ENCODE measurements at places on chromosomes 1 and 21.

- DNase-seq, result no peak
These were observed 177.5 kb downstream of the DNM3 start for GRCh38 chr1:172018727-172019311.

DNA sequence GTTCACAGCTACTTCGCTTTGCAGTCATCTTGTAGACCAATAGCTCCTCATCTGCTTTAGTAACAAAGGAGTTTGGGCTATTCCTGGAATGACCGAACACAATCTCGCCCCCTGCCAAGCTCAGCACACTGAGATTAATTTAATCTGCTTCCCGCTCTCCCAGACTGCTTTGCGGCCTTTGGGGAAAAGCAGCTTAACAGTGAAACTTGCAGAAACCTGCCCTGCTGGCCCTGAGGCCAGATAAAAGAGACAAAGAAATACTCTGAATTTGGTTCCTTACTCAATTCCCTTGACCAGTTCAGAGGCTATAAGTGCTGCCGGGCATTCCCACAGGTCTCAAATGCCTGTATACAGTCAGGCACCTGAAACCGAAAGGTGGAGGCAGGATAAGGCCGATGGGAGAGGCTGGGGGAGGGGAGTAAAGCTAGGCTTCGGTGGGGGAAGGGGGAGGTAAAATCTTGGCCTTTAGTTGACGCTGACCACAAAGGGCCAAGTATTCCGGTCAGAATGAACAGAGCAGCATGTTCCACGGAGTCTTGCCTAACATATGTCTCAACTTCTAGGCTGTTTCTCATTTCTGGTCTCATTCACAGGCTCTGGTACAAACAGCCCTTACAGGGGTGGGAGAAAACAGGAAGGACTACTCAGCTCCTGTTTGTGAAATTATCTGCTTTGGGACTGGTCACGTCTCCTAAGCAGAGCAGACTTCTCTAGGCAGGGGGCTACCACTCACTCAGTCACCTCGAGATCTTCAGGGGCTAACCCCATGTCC, 17.7 kb upstream of the A3GALT2 start:
- no peak for DNase-seq

DNA sequence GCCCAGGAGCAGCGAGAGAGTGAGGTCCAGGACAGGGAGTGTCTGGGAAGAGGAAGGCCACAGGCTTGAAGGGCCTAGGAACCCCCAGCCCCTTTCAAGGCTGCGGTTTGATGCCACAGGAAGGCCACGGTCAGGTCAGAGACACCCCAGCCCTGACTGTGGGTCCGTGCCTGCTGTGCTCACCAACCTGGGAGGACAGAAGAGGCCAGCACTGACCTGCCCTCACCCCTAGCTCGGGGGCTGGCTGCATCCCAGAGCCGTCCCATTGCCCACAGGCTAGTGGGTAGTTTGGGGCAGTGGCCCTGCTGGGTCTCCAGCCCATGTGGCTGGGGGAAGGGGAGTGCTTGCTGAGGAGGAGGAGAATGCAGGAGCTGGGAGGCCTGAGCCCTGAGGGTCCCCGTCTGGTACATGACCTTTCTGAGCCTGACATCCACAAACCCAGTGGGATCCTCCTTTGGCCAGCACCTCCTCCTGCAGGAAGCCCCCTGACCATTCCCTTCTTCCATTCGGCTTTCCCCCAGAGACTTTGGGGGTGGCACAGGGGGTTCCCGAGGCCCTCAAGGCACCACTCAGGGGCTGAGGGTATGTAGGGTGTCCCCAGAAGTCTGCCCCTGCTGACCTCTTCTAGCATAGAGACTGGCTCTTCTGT, 54.3 kb downstream of the WNT9A start:
- no peak for DNase-seq

DNA sequence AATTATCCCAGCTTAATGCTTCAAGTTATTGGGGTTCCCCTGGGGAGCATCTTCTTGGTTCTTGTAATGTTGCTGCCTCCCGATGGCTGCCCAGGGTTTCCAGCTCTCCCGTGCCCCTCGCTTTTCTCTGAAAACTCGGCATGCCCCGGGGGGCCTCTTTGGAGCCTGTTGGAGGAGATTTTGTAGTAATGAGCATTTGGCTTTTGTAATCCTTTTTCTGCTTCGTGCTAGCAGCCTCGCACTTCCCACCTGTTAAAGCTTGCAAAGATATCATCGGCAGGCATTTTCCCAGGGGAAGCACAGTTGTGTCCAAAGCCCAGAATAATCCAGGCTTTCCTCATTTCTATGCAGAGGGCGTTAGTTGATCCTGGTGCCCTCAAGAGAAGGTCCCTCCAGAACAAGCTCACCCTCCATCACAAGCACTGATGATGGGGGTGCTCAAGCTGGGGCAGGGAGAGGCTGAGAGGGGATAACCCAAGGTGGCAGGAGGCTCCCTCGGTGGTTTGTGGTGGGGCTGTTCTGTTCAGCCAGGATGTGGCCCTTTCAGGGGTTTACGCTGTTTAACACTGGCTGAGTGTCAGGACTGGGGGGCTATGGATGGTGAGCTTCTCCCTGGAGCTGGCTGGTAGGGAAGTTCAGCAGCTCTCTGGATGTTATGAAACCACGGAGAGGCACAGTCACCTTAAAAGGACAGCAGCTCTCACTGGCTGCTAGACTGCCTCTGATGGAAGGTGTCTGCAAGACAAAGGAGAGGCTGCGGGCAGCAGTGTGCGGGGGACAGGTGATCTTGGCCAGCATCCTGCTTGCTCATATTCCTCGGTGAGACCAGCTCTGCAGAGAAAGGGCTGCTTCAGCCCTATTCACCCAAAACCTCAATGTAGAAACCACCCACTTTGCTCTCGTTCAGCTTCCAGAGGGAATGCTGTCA, 477.1 kb upstream of the VAMP3 start:
- DNase-seq, result no peak

DNA sequence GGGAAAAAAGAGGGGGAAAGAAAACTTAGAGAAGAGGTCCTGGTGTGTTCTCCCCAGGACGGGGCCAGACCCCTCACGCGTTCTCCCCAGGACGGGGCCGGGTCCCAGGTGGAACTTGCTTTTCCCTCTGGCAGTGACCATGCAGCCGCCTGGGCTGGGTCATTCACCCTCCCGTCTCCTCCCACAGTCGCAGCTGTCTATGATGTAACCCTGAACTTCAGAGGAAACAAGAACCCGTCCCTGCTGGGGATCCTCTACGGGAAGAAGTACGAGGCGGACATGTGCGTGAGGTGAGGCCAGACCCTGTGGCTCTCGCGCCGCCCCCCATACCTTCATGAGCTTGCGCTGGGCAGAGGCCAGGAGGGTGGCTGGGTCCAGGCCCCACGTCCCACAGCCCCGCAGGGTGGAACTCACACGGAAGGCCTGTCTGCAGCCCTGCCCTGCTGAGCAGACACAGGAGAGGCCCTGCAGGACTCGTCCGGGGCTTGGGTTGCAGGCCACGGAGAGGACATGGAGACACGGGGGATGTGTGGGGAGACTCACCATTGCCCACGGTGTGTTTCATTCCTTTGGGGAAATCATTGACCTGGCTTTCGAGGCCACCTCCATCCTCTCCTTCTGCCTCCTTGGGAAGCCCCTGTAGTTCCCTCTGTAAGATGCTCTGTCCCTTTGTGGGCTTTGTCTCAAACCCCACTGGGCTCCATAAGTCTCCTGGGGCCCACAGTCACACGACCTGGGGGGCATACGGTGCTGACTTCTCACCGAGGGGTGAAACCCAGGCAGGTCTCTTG, 40.7 kb upstream of the TRAPPC10 start:
- no peak for DNase-seq

DNA sequence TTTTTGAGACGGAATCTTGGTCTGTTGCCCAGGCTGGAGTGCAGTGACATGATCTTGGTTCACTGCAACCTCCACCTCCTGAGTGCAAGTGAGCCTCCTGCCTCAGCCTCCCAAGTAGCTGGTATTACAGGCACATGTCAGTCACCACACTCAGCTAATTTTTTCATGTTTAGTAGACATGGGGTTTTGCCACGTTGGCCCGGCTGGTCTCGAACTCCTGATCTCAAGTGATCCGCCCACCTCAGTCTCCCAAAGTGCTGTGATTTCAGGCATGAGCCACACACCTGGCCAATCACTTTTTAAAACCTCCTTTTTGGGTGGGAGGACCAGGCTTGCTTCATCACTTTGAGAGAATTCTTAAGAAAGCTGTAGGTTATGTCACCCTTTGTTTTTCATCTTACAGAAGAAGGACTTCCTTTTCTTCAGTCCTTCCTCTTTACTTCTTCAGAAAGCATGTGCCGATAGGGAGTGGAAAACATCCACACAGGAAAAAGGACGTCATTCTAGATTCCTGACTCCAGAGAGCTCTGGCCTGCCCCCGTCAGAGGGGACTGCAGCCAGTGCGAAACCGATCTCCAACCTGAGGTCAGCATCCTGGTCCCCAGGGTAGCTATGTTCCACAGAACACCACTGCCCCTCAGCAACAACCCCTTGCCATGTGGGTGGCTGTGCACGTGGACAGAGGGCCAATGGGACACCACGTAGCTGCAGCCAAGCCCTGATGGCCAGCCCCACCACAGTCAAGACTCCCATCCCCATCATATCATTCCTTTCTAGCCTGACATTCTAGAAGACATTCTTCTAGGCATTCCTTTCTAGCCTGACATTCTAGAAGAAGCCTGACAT, 21.9 kb downstream of the NCF2 start:
- no peak for DNase-seq

GRCh38 chr1:10592373-10592772, 117.6 kb downstream of the PEX14 start:
- no peak for DNase-seq

- no peak for DNase-seq
These were observed 67.3 kb downstream of the URB2 start for GRCh38 chr1:229693129-229693900.

- no peak for DNase-seq
These were observed 243.4 kb downstream of the RHOU start for GRCh38 chr1:228978484-228979324.

DNA sequence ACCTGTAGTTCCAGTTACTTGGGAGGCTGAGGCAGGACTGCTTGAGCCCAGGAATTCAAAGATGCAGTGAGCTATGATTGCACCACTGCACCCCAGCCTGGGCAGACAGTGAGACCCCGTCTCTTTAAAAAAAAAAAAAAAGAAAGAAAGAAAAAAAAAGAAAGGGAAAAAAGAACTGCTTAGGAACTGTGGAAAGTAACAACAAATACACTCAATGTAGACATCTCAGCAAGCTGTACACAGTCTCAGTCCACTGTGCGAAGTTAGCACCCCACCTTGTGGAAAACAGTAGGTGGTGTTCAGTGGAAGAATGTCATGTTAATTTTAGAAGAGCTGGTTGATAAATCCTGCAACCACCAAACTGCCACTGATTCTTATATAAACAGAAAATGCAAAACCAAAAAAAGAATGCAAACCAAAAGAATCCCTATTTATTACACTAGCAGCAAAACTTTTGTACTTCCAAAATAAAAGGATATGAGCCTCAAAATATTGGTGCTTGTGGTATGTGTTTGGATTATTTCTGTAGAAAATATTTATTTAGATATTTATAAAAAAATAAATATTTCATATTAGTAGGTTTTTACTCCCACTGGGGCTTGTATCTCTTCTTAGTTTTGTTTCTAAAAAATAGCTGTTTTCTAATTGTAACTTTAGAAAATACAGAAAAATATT, 31.1 kb downstream of the ALG14 start:
- no peak for DNase-seq

DNA sequence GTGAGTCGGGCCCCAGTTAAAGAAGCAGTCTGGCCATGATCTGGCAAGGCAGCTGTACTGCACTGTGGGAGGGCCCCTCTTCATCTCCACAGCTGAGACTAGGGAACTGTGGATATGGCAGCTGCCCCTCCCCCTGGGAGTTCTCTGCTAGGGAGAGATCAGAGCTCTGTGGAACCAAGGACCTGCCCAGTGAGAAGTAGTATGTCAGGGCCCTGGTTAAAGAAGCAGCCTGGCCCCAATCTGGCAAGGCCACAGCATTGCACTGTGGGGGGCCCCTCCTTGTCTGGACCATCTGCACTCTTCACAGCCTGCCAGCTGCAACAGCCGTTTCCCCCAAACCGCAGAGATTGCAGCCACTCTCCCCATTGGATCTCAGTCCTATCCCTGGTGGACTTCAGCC, 208.5 kb downstream of the DNAH14 start:
- DNase-seq, result no peak

- DNase-seq, result no peak
These were observed 95.6 kb upstream of the JUN start for GRCh38 chr1:58879464-58879863.

GRCh38 chr21:34554227-34554626, 42.2 kb upstream of the KCNE1 start:
- DNase-seq, result no peak

DNA sequence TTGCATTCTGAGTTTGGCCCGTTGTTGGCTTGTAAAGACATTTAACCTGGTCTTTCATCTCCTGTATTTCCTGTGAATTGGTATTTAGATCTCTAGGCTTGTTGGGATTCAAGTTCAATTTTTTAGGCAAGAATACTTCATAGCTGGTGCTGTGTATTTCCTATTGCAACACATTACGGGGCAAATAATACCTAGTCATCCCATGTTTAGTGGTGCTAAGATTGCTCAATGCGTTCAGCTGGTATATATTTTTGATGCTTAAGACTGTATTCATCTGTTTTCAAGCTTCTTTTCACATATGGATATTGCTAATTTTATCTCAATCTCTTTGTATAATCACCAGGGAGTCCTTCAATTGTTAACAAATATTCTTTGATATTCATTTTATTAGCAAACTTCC, 87.5 kb upstream of the ZBTB18 start:
- no peak for DNase-seq

- no peak for DNase-seq
These were observed 7.3 kb downstream of the HHIPL2 start for GRCh38 chr1:222540598-222540995.
